ENCODE measurements at places on chromosomes 7 and 10.

- no peak for ATAC-seq
These were observed 37.1 kb downstream of the SNX10 start for GRCh38 chr7:26328498-26329390.

GRCh38 chr7:53604201-53604600 lies 568.8 kb downstream of the POM121L12 start:
- ATAC-seq, result no peak

GRCh38 chr7:96921771-96922170 lies 83.6 kb upstream of the DLX6 start:
- ATAC-seq, result peak; percentile 64

- no peak for ATAC-seq
These were observed 44.5 kb downstream of the PRTFDC1 start for GRCh38 chr10:24907956-24908355.

DNA sequence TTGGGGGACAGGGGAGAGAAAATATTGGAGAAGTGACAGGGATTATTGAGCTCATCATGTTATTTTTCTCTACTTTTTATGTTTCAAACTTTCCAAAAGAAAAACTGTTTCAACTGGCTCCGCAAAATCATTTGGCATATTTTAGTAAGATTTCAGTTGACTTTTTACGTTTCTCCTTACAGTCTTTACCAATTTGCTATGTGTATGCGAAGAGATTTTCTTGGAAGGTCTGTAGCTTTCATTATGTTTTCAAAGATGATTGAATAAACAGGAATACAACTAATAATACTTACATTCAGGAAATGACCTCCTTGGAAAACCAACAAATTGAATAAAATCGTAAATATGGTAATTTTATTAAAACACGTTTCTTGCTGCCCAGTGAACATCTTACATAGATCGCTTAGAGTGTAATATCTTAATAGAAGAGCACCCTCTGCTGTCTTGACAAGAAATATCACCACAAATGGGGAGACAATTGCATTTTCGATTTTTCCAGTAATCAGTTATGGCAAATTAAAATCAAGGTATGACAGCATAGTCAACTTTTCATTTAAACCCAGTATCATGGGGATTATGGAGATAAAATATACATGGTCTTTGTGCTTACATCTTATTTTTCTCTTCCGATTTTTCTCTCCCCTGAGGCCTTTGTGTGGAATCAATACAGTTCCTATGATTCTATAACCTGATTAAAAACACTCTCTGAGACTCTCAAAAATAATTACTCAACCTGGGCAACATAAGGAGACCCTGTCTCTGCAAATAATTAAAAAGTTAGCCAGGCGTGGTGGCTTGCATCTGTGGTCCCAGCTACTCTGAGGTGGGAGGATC lies 43.1 kb downstream of the MBL2 start:
- ATAC-seq, result no peak

- ATAC-seq, result no peak
These were observed 70.6 kb downstream of the ZPBP start for GRCh38 chr7:50022451-50022850.

DNA sequence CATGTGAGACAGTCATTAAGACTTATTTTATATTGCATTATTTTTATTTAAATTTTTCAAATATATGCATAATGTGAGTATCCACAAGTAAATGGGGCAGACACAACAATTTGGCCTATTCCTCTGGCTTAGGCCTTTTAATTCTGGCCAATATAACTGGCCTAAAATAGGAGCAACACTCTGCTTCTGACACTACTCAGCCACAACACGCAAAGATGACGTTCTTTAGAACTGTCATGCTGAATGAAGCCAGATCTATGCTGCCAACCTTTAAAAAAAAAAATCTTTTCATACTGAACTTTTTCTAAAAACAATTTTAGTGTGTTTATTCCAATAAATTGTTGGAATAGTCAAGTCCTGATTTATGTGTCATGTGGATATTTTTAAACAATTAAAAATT lies 355.0 kb upstream of the BMPER start:
- no peak for ATAC-seq

GRCh38 chr7:109835577-109835976 lies 1255.3 kb upstream of the LRRN3 start:
- no peak for ATAC-seq

GRCh38 chr7:50321487-50322067 lies 17.1 kb downstream of the IKZF1 start:
- no peak for ATAC-seq

- no peak for ATAC-seq
These were observed 24.4 kb downstream of the TMEM273 start for GRCh38 chr10:49163741-49164140.
